ENCODE measurements at places on chromosomes 2 and 18.

DNA sequence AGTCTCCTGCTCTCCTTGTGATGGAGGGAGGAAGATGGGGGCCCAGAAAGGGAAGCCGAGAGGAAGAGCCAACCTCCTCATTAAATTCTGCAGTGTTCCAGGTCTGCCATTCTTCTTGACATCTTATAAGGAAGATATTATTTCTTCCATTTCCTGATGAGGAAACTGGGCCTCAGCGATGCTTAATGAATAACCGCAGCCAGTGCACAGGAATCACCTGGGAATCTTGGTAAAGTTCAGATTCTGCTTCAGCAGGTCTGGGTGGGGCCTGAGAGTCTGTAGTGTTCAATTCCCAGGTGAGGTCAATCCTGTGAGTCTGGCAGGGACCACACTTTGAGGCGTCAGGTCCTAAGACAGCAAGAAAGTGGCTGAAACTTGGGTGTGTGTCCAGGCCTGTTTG, 17.3 kb downstream of the PCARE start:
- no peak for DNase-seq

DNA sequence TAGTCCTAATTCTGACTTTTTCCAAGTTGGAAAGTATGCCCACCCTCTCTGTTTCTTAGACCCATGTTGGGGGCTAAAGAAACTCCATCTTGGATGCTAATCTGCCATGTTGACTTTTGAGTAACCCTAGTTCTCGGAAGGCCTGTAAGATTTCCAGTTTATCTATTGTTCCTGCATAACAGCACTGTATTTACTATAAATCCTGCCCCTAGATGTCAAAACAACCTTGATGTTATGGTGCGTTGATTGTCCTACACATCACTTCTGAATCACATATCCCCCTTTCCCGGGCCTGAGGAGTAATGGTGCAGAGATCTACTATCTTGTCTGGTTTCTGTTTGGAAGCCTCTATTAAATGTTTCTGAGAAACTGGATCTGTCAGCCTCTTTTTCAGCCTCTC, 116.7 kb downstream of the ALK start:
- DNase-seq: no peak

- DNase-seq: no peak
Observed at GRCh38 chr18:79687806-79688205, 8.2 kb downstream of the CTDP1 start.

GRCh38 chr2:52222128-52222527, 1190.2 kb upstream of the NRXN1 start:
- DNase-seq: no peak
